ENCODE measurements at places on chromosomes 1 and 21. TPM values are rescaled to one million over a fixed set of nuclear protein-coding genes. Genes with fewer than 3 reads are reported as not detected.

- DNase-seq: no peak
Observed at GRCh38 chr1:151549199-151549598, 9.1 kb downstream of the TUFT1 start.

DNA sequence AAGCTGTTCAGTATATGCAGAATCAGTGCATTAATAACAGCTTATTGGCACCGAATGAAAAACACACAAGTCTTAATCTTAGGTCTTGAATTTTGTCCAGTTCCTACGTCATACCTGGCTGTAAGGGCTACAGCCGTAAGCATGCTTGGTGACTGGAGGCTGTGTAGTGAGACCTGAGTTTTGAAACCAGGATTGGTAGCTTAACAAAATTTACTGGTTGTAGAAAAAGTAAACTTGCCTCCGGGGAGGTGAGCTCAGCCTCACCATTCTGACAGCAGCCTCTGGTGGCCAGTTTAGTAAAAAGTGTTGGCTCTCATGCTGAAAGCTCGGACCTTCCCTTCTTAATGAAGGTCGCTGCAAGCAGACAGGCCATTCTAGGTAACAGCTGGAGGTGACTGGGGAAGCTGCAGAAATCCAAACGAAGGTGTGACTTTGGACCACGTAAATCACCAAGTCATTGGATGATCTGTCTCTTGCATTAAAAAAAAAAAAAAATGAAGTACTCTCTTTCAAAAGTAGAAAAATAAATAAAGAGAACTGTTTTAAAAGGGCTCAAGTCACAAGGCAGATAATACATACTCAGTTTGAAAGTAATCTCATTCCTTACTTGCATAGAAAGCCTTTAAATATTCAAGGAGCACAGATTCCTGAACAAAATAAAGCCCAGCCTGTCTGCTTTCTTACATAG is 48.9 kb downstream of the HLCS start:
- DNase-seq: peak; percentile 34

DNA sequence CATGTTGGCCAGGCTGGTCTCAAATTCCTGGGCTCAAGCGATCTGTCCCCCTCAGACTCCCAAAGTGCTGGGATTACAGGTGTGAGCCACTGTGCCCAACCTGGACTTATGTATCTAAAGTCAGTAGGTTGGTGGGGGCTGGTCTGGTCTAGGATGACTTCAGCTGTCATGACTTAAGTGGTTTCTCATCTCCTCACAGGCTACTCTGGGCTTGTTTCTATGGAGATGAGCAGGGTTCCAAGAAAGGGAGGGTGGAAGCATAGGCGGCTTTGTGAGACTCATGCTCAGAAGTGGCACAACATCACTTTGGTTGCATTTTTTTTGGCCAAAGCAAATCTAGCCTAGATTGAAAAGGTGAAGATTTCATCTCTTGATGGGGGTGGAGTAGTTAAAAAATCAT is 115.9 kb upstream of the IVNS1ABP start:
- DNase-seq: no peak

GRCh38 chr1:84271441-84272151 is 29.9 kb upstream of the SAMD13 start:
- DNase-seq: no peak

The OR2G6 gene
- total RNA-seq: not detected

The SYTL1 gene
- 2.4 TPM for total RNA-seq

- DNase-seq: no peak
Observed at GRCh38 chr1:203229471-203230135, at the start of gene CHIT1. TSS of gene CHIT1 (minus strand) at chr1:203229673. CDS start at chr1:203229636, 37 bp downstream.

DNA sequence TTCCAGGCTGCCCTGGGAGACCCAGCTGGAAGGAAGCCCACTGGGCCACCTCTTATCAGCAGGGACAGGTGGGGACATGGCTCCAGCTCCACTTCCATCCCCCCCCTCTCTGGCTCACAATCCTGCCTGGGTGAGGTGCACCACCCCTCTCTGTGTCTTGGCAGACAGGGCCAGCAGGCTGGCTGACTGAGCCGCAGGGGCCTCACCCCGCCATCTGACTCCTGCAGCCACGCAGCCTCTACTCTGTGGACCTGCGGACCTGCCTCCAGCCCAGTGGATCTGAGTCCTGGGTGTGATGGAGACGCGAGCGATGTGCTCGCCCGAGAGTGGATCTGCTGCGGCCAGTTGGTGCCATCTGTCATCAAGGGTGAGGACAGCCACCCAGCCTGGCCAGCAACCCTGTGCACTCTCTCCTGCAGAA is 30.1 kb downstream of the RCC2 start:
- DNase-seq: no peak

The FCRL2 gene
- total RNA-seq: not detected

DNA sequence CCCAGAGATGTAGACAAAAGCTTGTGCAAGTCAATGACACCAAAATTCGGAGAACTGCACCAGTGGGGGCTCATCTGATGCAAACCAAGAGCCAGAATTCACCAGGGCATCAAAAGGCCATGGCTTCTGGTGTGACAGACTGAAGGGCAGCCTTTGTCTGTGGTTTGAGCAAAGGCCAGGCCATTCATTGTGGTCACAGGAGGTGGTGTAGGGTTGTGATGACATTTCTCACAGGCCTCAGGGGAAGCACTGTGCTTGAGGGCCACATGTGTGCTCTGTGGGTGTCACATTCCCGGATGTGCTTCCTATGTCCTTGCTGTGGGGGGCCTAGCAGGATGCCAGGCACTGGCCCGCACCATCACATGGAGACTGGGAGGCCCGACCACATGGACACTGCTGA is 22.5 kb upstream of the KCNE1 start:
- DNase-seq: no peak

The ADORA1 gene
- 27.9 TPM for total RNA-seq

The ZFYVE9 gene
- total RNA-seq: 15.5 TPM

- DNase-seq: no peak
Observed at GRCh38 chr21:31997191-31997590, 124.4 kb downstream of the HUNK start.

- no peak for DNase-seq
Observed at GRCh38 chr1:46133781-46134350, 1.4 kb upstream of the PIK3R3 start.

DNA sequence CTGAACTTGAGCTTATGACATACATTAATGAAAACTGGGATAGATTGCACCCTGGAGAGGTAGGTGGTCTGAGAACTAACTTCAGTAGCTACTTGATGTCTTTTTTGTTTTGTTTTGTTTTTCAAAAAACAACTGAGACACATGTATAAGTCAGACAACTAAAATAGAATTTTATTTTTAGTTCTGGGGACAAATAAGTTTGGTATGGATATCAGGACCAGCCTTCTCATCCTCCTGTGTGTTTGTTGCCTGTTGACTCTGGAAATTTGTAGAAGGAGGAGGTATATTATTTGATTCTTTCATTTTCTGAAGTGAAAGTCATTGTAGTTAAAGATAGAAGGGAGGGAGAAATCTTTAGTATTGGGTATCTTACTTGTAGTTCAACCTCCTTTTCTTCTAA is 41.5 kb downstream of the MTF2 start:
- no peak for DNase-seq

The CGN gene
- total RNA-seq: 2.0 TPM

The ACKR1 gene
- total RNA-seq: 38.0 TPM

- peak; percentile 48 for DNase-seq
Observed at GRCh38 chr1:6785728-6786505, 663 bp downstream of the CAMTA1 start.

DNA sequence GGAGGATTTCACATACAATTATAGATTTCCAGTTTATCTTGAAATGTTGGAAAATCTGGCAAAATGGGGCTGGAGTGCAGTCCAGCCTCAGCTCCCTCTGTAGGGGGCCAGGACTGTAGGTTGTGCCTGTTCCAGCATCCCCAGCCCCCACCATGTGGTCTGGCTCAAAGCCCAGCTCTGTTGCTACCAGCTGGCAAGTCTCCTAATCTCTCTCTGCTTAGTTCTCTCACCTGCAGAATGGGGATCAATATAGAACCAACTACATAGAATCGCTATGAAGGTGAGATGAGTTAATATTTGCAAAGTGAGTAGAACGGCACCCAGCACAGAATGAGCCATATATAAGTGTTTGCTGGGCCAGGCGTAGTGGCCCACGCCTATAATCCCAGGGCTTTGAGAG is 50.0 kb upstream of the TARDBP start:
- no peak for DNase-seq

The URB2 gene
- total RNA-seq: 3.6 TPM

- DNase-seq: no peak
Observed at GRCh38 chr1:14976256-14976655, 177.3 kb upstream of the TMEM51 start.

DNA sequence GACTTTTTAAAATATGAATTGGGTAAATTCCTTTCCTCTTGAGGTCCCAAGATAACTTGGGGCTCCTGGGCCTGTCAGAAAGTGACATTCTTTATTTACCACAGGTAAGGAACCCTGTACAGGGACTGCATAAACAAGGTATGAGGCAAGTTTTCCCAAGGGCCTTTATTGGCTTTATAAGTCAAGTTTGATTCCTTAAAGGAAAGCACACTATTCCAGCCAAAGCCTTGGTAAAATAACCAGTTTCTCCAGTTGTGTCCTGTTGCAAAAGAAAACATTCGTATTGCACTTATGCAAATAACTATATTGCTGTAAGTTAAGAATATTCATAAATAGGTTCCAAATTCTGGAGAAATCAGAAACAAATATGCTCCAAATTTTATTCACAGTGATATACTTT is 21.9 kb upstream of the METTL18 start:
- DNase-seq: no peak

The PM20D1 gene
- 0.91 TPM for total RNA-seq

- no peak for DNase-seq
Observed at GRCh38 chr1:44229435-44230167, 16.3 kb downstream of the DMAP1 start.

- no peak for DNase-seq
Observed at GRCh38 chr1:52157582-52157981, 15.7 kb downstream of the ZFYVE9 start.

DNA sequence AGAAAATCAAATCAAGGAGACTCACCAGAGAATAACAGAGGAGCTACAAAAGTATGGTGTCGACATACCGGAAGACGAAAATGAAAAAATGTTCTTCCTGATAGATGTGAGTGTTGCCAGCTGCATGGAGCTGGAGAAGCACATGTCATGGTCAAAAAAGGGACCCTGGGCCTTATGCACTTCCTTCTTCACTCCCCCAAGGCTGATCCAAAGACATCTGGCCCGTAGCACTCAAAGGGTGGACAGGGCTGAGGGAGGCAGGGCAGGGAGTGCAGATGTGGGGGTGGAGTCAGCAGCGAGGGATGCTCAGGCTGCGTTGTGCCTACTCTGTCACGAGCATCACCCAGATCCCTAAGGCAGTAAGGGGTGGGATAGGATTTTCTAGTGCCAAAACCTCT is 19.4 kb downstream of the MX1 start:
- DNase-seq: no peak

The MCOLN2 gene
- total RNA-seq: 0.62 TPM

DNA sequence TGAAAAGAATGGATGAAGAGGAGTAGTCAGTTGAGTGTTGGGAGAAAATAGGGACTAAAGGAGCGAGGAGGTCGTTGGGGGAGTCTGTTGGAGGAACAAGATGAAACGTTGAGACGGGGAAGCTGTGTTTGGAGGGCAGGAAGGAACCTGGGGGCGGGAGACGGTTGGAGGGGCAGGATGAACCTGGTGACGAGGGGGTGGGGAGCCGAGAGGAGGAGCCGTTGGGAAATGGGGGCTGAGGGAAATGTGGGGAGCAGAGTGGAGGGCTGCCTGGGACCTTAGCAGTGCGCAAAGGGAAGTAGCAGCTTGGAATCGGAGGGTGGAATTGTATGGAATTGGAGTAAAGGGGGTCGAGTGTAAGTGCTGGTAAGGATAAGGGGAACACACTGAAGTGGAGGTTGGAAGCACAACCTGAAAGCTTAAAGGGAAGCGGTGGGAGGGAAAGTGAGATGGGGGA is 630 bp downstream of the MTF2 start:
- peak; percentile 26 for DNase-seq

- no peak for DNase-seq
Observed at GRCh38 chr1:101150670-101151069, 86.1 kb upstream of the S1PR1 start.

DNA sequence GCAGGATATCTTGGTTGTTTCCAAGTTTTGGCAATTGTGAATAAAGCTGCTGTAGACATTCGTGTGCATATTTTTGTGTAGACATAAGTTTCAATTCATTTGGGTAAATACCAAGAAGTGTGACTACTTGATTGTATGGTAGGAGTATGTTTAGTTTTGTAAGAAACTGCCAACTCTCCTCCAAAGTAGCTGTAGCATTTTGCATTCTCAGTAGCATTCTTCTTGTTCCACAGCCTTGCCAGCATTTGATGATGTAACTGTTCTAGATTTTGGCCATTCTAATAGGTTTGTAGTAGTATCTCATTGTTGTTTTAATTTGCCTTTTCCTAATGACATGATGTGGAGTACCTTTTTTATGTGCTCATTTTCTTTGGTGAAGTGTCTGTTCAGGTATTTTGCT is 38.6 kb upstream of the PLA2G4A start:
- DNase-seq: no peak

Data from left cardiac atrium (tissue), 4 donors.